Fibroblast of lung (primary cell): ENCODE measurements at places on chromosomes 2 and 18. TPM values are rescaled to one million over a fixed set of nuclear protein-coding genes. Genes with fewer than 3 reads are reported as not detected.

Gene DNAJC5G
- not detected in 2 replicates for total RNA-seq

Gene CLIP4
- 123 and 127 TPM in 2 replicates for total RNA-seq

Gene FNDC4
- 12.8 and 18.3 TPM in 2 replicates for total RNA-seq

Gene MGAT4A
- total RNA-seq: 0.17 and 0.26 TPM in 2 replicates

Gene LPIN1
- 149 and 205 TPM in 2 replicates for total RNA-seq

Gene SULT1C2
- total RNA-seq: under 0.01 and 0.26 TPM in 2 replicates

Gene DCDC2C
- total RNA-seq: not detected in 2 replicates

Gene SNTG2
- total RNA-seq: not detected in 2 replicates

Gene LOXHD1
- total RNA-seq: not detected in 2 replicates

Gene AKAIN1
- total RNA-seq: not detected in 2 replicates

Gene GBX2
- not detected in 2 replicates for total RNA-seq

Gene HOXD4
- total RNA-seq: not detected in 2 replicates

Gene MYO3B
- 0.26 and 0.50 TPM in 2 replicates for total RNA-seq

Gene FSHR
- under 0.01 TPM in 1 of 2 replicates, not detected in the other for total RNA-seq

Gene IHH
- not detected in 2 replicates for total RNA-seq

Gene ABCB11
- not detected in 2 replicates for total RNA-seq

Gene POU3F3
- total RNA-seq: not detected in 2 replicates

Gene LINC00305
- total RNA-seq: not detected in 2 replicates

Gene OR6B2
- total RNA-seq: not detected in 2 replicates

Gene FEV
- not detected in 2 replicates for total RNA-seq

Gene ADAM17
- 49.1 and 69.9 TPM in 2 replicates for total RNA-seq

Gene BMPR2
- total RNA-seq: 16.2 and 21.6 TPM in 2 replicates

Gene EIF5B
- 18.5 and 22.8 TPM in 2 replicates for total RNA-seq

Gene COBLL1
- total RNA-seq: 5.1 and 10.1 TPM in 2 replicates

Gene RASGRP3
- 0.26 and 0.50 TPM in 2 replicates for total RNA-seq

Gene MTCL1
- 38.0 and 56.0 TPM in 2 replicates for total RNA-seq

Gene NFATC1
- 2.6 and 4.3 TPM in 2 replicates for total RNA-seq

Gene ABCA12
- total RNA-seq: under 0.01 TPM in 2 replicates

Gene CIDEA
- total RNA-seq: 0.26 and 1.7 TPM in 2 replicates

Gene TXNDC2
- not detected in 2 replicates for total RNA-seq

Gene DHRS9
- total RNA-seq: not detected in 2 replicates

Gene LRATD1
- total RNA-seq: 0.51 and 0.99 TPM in 2 replicates

Gene SKOR2
- total RNA-seq: not detected in 2 replicates

Gene SCN7A
- total RNA-seq: 7.8 and 23.6 TPM in 2 replicates

Gene MFSD2B
- total RNA-seq: 0.17 TPM in 1 of 2 replicates, not detected in the other

Gene IL1RL1
- 0.50 and 4.6 TPM in 2 replicates for total RNA-seq

Gene ADCYAP1
- not detected in 2 replicates for total RNA-seq

Gene SLC40A1
- total RNA-seq: 91.9 and 97.4 TPM in 2 replicates

Gene UGT1A4
- total RNA-seq: not detected in 2 replicates

Gene DLGAP1
- 0.17 and 0.51 TPM in 2 replicates for total RNA-seq
